Activated CD4-positive, alpha-beta T cell treated with anti-CD3 and anti-CD28 coated beads for 1 hour (primary cell): ENCODE measurements at places on chromosomes 12 and 14.

GRCh38 chr12:91105807-91106206 lies 5.5 kb downstream of the LUM start:
- DNase-seq, result no peak

GRCh38 chr12:128797119-128798118 lies 26.3 kb downstream of the SLC15A4 start:
- no peak for DNase-seq

- no peak for DNase-seq
Measured at GRCh38 chr12:83985084-83985483, 927.5 kb downstream of the SLC6A15 start.

- DNase-seq, result no peak
Measured at GRCh38 chr14:84961637-84962036, 568.3 kb upstream of the FLRT2 start.
